ENCODE measurements at places on chromosomes 12 and 14.

DNA sequence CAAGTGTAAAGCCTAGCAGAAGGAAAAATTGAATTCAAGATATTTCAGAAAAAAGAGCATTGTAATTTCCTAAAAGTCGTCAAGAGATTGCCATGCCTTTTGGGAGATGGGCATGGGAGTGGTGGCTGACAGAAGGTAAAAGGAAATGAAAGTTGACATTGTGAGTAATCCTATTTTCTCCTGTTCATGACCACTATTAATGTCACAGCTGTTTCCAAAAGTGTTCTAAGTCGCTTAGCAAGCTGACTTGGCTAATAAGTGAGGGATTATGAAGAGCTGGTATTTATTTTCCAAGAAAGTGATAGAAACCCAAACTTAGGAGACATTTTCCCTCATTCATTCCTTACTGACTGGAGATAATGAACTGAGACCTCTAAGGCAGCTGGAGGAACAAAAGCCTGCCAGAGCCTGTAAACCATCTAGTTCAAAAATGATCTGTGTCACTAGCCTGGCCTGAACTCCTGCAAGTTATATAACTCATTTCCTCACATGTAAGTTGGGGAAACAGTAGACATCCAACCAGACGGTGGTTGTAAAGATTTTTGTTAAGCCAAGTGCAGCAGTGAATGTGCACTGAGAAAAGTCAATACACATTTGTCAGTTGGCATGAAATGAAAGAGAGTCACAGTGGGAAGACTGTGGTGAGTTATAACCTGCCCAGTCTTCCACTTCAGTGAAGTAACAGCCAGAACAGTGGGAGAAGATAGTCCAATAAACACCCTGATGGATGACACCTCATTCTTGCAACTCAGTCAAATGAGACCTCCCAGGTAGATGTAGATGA lies 75.8 kb downstream of the DIO2 start:
- DNase-seq: no peak

DNA sequence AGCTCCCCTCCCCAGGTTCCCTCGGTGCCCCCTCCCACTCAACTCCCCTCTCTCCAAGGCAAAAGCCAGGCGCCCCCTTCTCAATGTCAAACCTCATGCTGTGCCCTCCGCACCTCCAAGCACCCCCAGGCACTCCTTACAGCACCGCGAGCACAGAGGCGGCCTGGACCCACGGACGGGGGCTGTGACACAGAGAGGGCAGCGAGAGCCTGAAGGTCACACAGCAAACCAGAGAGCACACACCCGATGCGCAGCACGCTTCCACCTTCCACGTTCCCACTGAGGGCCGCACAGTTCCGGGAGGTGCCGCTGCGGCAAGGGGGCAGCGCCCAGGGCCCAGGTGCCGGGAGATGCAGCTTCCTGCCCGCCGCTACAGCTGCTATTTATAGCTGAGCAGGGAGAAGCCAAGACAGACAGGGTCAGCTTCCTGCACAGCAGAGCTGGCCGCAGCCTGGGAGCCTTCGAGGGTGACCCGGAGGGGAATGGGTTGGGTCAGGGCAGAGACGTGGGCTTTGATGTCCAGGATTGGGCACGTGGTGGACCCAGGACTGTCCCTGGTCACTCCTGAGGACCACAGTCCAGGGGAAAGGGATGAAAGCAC lies 12.9 kb downstream of the NCOR2 start:
- DNase-seq: no peak

DNA sequence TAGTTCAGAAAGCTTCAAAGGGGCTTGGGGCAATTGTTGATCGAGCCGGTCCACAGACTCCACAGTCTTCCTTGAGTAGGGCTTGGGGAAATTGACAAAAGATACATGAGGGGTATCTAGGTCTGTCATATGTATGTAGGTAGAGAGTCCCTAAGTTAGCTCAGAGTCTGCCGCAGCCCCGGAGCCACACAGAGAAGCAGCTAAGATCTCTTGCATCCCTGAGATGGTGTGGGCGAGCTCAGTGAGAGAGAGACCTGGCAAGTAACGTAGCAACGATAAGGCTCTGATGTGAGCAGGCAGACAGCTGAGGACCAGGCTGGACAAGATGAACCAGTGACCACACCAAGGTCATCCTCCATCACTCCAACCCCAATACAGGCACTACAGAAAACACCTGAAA lies 297.6 kb downstream of the TMEM132D start:
- DNase-seq: no peak

DNA sequence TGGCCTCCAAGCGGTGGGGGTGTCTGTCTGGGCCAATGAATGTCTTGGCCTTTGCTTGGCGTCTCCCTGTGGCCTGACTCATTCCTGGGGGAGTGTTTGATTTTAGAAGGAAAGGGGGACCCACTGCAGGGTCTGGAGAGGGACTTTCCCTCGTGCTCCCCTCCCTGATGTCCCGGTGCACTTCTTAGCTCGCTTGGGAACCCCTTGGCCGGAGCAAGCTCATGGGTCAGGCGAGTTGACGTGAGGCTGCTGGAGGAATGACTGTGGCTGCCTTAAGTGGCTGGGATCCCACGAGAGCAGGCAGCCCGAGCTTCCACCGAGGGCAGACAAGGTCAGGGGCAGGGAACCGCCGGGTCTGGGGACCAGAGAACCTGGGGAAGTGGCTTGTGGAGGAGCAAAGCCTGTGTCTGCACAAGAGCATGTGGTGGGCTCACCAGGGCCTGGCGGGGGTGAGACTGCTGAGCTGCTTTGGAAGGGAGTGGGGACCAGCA lies 218.4 kb upstream of the C14orf180 start:
- no peak for DNase-seq

DNA sequence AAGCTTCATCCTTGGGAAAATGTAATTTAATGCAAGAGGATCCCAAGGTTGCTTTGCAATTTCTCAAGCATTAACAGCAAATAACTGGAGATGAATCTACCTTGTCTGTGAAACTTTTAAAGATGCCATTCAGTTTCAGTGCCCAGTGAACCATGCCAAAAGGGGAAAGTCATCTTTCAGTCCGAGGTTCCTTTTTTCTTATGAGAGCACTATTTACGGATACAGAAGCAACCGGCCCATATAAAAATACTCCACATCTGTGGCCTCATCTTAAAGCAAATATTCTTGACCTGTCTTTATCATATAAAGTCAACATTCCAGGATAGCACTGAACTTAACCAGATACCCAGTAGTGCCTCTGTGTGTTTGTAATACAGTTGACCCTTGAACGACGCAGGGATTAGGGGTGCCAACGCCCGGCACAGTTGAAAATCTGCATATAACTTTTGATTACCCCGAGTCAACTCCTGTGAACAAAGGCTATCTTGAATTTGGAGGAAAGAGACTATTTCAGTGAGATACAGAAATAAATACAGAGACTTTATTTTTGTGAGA lies 209.4 kb downstream of the PCNX1 start:
- no peak for DNase-seq

DNA sequence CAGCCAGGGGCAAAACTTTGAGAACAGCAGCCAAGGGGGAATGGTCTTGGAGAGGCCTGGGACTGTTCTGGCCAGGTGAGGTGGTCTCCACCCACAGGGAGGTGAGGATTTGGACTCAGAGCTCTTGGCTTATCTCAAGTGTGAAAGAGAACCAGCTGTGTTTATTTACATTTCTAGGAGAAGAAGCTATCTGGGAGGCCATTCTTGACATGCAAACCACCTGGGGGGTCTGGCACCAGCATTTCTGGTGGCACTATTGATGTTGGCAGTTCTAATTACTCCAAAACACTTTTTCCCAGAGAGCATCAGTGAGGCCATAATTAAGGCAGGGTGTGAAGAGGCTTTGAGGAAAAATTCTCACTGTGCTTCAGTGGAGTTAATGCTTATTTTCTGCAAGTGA lies 95.1 kb downstream of the CAND1 start:
- DNase-seq: peak; percentile 58
